ENCODE measurements at places on chromosomes 11 and 22.

DNA sequence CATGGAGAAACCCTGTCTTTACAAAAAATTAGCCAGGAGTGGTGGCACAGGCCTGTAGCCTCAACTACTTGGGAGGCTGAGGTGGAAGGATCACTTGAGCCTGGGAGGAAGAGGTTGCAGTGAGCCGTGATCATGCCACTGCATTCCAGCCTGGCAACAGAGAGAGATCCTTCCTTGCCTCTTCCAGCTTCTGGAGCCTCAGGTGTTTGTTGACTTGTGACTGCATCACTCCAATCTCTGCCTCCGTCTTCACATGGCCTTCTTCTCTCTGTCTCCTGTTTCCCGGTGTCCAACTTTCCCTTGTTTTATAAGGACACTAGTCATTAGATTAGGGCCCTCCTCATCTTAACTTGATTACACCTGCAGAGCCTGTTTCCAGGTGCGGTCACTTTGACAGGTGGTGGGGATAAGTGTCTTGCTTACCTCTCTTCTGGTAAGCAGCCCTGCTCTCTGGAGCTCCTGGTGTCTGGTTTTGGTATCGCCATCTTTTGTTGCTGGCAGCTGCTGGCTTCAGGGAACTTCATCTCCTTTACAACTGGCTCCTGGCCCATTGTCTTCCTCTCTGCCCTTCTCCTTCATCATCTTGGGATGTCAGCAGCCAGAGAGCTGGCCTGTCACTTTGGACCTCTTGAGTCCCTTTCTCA lies 8.2 kb upstream of the USP2 start:
- no peak for DNase-seq

- DNase-seq = no peak
These were observed 498.6 kb upstream of the ISX start for GRCh38 chr22:34567367-34567766.

GRCh38 chr11:78262691-78263090 lies 74.0 kb downstream of the USP35 start:
- no peak for DNase-seq

DNA sequence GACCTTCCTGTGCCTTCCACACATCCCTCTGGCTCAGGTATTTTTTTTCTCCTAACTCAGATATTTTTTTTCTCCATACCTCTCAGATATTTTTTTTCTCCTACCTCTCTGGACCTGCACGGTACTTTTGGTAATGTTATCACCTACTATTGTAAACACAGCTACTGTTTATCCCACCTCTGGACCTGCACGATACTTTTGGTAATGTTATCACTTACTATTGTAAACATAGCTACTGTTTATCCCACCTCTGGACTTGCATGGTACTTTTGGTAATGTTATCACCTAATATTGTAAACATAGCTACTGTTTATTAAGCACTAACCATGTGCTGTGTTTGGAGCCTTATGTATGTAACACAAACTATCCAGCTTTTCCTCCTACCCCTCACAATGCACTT lies 12.1 kb upstream of the UPB1 start:
- no peak for DNase-seq

All from D341Med (cell line).